ENCODE measurements at places on chromosomes 7 and 10.

DNA sequence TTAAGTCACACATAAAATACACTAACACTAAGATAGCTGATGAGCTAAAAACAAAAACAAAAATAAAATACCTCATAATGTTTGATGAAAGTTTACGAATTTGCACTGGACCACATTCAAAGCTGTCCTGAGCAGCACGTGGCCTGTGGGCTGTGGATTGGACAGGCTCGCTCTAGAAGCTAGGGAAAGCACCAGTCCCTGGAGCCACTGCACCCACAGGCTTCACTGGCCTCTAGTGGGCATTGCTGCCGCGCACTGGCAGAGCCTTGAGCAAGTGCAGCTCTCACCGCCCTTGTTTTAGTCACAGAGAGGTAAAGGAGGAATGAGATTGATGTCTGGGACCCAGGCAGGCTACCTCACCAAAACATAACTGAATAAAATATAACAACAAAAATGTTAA is 67.6 kb downstream of the PAX2 start:
- no peak for DNase-seq

- peak; percentile 78 for DNase-seq
Observed at GRCh38 chr7:101681170-101682007, 52.3 kb upstream of the MYL10 start.

DNA sequence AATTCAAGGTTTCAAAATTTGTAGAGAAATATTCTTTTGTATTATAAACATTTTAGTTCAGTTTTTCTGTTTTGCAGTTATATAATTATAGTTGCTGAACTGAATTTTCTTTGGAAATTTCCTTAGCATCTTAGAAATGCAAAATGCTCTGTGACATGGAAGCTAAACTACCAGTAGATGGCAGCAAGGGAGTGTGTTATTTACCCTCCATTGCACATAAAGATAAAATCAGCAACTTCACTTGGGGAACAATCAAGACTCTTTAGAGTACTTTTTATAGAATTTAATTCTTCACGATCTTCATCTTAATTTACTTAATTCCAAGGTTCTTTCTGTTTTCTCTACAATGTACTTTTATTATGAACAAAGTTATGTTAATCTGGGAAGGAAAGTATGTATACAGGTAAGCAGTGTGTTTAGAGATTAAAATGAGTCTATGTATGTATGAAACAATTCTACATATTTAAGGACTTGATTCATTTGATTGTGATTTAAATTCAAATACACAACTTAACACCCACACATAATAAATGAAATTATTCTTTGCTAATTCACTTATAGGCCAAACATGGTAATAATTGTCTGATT is 404.2 kb downstream of the THSD7A start:
- peak; percentile 31 for DNase-seq

DNA sequence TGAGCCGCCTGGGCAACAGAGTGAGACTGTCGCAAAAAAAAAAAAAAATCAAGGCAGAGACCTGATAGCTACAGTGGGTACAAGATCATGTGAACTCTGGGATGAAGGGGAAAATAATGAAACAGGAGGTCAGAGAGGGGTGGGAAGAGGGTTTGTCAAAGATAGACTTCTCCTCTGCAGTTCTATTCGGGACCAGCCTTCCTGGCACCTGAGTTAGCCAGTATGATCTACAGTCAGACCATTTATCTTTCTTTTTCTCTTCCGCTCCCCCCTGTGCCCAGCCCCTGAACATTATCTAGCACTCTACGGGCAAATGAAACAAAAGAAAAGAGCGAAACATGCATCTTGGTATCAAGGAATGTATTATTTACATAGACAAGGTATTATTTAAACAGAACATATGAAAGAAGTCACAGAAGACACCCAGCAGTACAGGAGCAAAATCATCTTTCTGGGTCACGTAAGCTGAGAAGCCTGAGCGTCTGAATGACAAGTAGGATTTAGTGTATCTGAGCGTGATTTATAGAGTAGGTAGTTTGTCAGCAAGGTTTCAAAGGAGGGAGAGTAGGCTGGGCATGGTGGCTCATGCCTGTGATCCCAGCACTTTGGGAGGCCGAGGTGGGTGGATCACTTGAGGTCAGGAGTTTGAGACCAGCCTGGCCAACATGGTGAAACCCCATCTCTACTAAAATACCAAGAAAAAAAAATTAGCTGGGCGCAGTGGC is 109.0 kb downstream of the PRKCQ start:
- no peak for DNase-seq

GRCh38 chr7:19105546-19105945 is 11.9 kb downstream of the TWIST1 start:
- no peak for DNase-seq

DNA sequence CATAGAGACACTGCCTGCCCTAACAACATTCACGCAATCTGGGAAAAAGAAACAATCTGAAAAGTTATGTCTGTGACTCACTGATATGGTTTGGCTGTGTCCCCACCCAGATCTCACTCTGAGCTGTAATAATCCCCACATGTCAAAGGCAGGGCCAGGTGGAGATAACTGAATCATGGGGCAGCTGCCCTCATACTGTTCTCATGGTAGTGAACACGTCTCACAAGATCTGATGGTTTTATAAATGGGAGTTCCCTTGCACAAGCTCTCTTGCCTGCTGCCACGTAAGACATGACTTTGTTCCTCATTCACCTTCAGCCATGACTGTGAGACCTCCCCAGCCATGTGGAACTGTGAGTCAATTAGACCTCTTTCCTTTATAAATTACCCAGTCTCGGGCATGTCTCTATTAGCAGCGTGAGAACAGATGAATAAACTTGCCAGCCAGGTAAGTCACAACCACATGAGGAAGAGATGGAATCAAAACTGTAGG is 341.5 kb upstream of the AOAH start:
- no peak for DNase-seq

Measured in fibroblast of skin of left quadriceps (primary cell).